ENCODE measurements at places on chromosomes 5 and 9.

GRCh38 chr5:149632311-149633251, 51.3 kb downstream of the ARHGEF37 start:
- no peak overlapping the region for H3K4me3 ChIP-seq
- H3K27me3 ChIP-seq, result no peaks in the 10 kb centered on the region
- no peaks in the 10 kb centered on the region for H3K4me1 ChIP-seq
- no peaks in the 10 kb centered on the region for H3K36me3 ChIP-seq
- H3K27ac ChIP-seq, result no peak overlapping the region

DNA sequence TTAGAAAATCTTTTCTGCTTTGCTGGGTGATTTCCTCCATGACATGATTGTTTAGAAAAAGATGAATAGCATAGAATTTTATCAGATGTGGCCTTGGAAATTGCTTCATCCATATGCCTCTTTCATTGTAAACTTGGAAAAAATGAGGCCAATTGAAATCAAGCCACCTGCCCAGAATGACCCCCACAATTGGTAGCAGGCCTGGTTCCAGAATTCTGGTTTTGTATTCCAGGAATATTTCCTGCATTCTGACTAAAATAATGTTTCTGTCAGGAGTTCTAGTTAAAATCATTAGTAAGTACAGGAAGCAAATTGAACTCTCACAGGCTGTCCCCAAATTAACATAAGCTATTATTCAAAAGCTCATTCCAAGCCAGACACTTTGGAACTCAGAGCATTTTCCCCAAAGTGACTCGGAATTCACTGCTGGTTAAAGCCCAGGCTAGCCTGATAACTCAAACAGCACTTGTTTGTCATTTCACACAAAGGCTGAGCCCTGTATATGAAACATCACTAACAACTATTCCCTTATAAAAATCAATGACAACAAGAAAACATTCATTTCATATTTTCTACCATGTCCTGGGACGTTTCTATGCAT, 75.1 kb upstream of the ADCY2 start:
- H3K27me3 ChIP-seq, result no peaks in the 10 kb centered on the region
- no peaks in the 10 kb centered on the region for H3K4me1 ChIP-seq
- H3K4me3 ChIP-seq, result no peak overlapping the region
- no peaks in the 10 kb centered on the region for H3K36me3 ChIP-seq
- DNase-seq, result no peak

DNA sequence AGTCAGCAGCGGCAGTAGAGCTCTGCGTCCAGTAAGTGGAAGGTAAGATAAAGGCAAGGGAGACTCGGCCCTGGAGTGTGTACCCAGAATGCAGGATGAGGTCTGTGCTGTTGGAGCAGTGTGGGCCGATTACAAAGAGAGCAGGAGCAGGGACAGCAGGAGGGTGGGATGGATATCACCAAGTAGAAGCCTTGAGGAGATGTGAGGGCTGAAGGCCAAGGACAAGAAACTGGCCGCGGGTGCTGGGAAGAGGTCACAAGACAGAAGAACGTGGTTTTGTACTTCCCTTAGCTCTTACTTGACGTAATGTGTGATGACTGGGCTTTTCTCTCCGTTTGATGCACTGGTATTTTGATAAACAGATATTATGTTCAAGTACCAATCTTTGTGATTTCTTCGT, 43.7 kb downstream of the OR2V1 start:
- H3K27ac ChIP-seq, result no peak overlapping the region
- DNase-seq, result no peak
- H3K36me3 ChIP-seq, result no peaks in the 10 kb centered on the region
- H3K4me1 ChIP-seq, result no peaks in the 10 kb centered on the region
- H3K27me3 ChIP-seq, result no peaks in the 10 kb centered on the region

GRCh38 chr5:134092875-134093274, 21.6 kb upstream of the TCF7 start:
- H3K4me3 ChIP-seq, result no peak overlapping the region
- H3K36me3 ChIP-seq, result no peaks in the 10 kb centered on the region
- peaks cover 79% of the 10 kb centered on the region for H3K4me1 ChIP-seq
- no peaks in the 10 kb centered on the region for H3K27me3 ChIP-seq
- no peak for DNase-seq

GRCh38 chr5:141883184-141883891, 5.1 kb upstream of the PCDH1 start:
- no peaks in the 10 kb centered on the region for H3K36me3 ChIP-seq
- H3K4me1 ChIP-seq, result peaks cover 13% of the 10 kb centered on the region
- DNase-seq, result no peak
- H3K27ac ChIP-seq, result no peak overlapping the region

DNA sequence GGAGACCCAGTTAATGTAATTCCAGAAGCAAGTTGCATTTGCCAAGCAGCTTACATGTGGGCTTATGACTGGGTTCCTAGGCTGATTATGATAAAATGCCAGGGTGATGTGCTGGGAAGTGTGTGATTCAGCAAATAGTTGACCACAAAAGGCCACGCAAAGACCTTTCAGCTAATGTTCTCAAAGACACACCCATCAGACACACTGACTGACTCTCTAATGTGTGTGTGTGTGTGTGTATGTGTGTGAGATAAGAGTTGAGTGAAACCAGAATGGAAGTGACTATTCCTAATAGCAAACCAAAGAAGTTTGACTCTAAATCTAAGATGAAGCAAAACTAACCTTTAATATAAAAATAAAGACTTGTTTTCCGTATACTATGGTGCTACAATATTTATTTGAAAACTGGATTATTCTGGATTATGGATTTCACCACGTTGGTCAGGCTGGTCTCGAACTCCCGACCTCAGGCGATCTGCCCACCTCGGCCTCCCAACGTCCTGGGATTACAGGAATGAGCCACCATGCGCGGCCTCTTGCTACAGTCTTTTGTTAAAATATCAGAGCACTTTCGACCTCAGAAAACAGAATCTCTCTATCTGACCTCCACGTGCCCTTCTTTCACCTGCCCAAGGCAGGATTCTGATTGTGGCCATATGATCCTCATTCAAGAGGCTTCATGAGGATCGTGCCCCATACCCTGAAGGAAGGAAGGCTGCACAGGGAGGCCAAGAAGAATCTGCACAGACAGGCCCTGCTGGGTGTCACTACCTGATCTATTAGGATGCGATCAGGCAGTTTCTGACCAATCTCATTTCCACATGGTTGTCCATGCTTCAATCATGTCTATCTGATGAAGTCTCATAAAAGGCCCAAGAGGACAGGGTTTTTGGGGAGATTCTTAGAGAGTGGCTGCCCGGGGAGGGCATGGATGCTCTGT, 75.6 kb downstream of the USP20 start:
- DNase-seq, result no peak
- no peaks in the 10 kb centered on the region for H3K27me3 ChIP-seq
- H3K27ac ChIP-seq, result no peak overlapping the region
- H3K4me3 ChIP-seq, result no peak overlapping the region
- H3K36me3 ChIP-seq, result peaks cover 38% of the 10 kb centered on the region

GRCh38 chr5:74586856-74587255, 53.7 kb downstream of the ENC1 start:
- no peak for DNase-seq
- H3K36me3 ChIP-seq, result no peaks in the 10 kb centered on the region
- no peak overlapping the region for H3K27ac ChIP-seq
- H3K4me1 ChIP-seq, result no peaks in the 10 kb centered on the region

DNA sequence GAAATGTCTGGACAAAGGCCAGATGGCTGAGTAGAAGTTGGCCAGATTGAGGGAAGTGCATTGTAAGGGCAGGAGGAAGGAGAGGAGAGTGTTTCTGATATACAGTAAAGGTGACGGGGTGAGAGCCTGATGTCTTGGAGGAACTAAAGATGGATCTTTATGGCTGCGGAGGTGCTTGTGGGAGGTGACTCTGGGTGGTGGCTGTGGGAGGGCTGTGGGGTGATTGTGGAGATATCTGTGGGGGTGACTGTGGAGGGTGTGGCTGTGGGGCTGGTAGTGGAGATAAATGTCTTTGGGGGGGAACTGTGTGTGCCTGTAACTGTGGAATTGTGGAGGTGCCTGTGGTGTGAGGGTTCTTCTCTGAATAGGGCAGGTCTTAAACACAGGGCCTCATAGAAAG, 121.4 kb downstream of the CMYA5 start:
- no peak overlapping the region for H3K4me3 ChIP-seq
- no peaks in the 10 kb centered on the region for H3K36me3 ChIP-seq
- no peak overlapping the region for H3K27ac ChIP-seq
- DNase-seq, result no peak
- H3K4me1 ChIP-seq, result no peaks in the 10 kb centered on the region

- H3K27me3 ChIP-seq, result no peaks in the 10 kb centered on the region
- no peak overlapping the region for H3K27ac ChIP-seq
- H3K4me3 ChIP-seq, result no peak overlapping the region
- H3K4me1 ChIP-seq, result no peaks in the 10 kb centered on the region
- H3K36me3 ChIP-seq, result no peaks in the 10 kb centered on the region
Measured at GRCh38 chr5:178385496-178385890, 152.9 kb upstream of the PHYKPL start.

DNA sequence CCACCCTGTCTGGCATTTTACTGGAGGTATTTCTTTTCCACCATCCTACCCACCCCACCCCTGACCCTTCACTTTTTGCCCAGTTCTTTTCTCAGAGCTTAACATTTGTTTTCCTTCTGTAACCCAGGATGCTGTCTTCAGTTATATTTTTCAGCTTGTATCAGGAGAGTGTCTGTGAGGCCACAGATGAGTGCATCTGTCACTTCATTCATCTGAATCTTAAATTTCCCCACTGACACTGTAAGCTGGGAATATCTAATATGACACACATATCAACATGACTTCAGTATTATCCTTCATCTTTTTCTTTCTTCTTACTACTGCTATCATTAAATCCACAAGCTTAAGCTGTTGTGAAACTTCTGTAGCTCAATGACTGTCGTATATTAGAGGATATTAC, 4.9 kb downstream of the MARCHF3 start:
- no peak for DNase-seq
- H3K4me3 ChIP-seq, result no peak overlapping the region
- peaks cover 8% of the 10 kb centered on the region for H3K4me1 ChIP-seq
- no peaks in the 10 kb centered on the region for H3K36me3 ChIP-seq
- no peaks in the 10 kb centered on the region for H3K27me3 ChIP-seq
- H3K27ac ChIP-seq, result no peak overlapping the region

GRCh38 chr5:543351-543750, 19.1 kb upstream of the SLC9A3 start:
- no peak overlapping the region for H3K4me3 ChIP-seq
- DNase-seq, result no peak
- H3K36me3 ChIP-seq, result no peaks in the 10 kb centered on the region
- H3K27ac ChIP-seq, result peak overlapping the region; percentile 14
- peaks cover 4% of the 10 kb centered on the region for H3K27me3 ChIP-seq
- peaks cover 16% of the 10 kb centered on the region for H3K4me1 ChIP-seq

GRCh38 chr5:8676695-8677094, 807.7 kb downstream of the MTRR start:
- no peaks in the 10 kb centered on the region for H3K4me1 ChIP-seq
- H3K27me3 ChIP-seq, result no peaks in the 10 kb centered on the region
- no peak overlapping the region for H3K27ac ChIP-seq
- no peaks in the 10 kb centered on the region for H3K36me3 ChIP-seq

- peaks cover 4% of the 10 kb centered on the region for H3K27me3 ChIP-seq
- no peak overlapping the region for H3K27ac ChIP-seq
- no peaks in the 10 kb centered on the region for H3K4me1 ChIP-seq
- H3K4me3 ChIP-seq, result no peak overlapping the region
- H3K36me3 ChIP-seq, result no peaks in the 10 kb centered on the region
- DNase-seq, result no peak
Measured at GRCh38 chr9:1221298-1221697, 171.1 kb downstream of the DMRT2 start.

DNA sequence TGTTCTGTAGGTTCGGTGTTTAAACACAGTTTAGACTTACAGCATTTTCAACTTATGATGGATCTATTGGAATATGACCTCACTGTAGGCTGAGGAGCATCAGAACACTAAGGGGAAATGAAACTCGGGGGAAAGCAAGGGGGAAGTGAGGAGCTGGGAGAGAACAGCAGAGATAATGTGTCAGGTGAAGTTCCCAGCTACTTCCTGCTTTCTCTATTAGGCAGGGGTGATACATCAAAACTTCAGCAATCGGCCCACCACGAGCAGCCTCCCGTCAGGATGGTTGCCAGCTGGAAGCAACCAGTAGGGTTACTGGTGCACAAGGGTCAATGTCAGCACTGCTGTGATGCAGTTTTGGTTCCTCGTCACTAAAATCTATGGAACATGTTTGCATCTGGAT, 34.3 kb downstream of the FAT2 start:
- no peak overlapping the region for H3K4me3 ChIP-seq
- H3K36me3 ChIP-seq, result no peaks in the 10 kb centered on the region
- H3K4me1 ChIP-seq, result no peaks in the 10 kb centered on the region
- no peaks in the 10 kb centered on the region for H3K27me3 ChIP-seq
- H3K27ac ChIP-seq, result no peak overlapping the region

GRCh38 chr5:95029569-95030366, 255.1 kb downstream of the MCTP1 start:
- H3K4me1 ChIP-seq, result no peaks in the 10 kb centered on the region
- no peak for DNase-seq
- H3K36me3 ChIP-seq, result no peaks in the 10 kb centered on the region
- H3K27me3 ChIP-seq, result no peaks in the 10 kb centered on the region
- H3K27ac ChIP-seq, result no peak overlapping the region
- H3K4me3 ChIP-seq, result no peak overlapping the region

GRCh38 chr9:92762196-92762595, 2.4 kb downstream of the BICD2 start:
- H3K27me3 ChIP-seq, result no peaks in the 10 kb centered on the region
- H3K4me3 ChIP-seq, result no peak overlapping the region
- DNase-seq, result no peak
- H3K27ac ChIP-seq, result no peak overlapping the region

- peak overlapping the region; percentile 64 for H3K27ac ChIP-seq
- no peaks in the 10 kb centered on the region for H3K27me3 ChIP-seq
- peak overlapping the region; percentile 31 for H3K4me3 ChIP-seq
- no peaks in the 10 kb centered on the region for H3K36me3 ChIP-seq
Measured at GRCh38 chr5:154189256-154189818, 1.2 kb upstream of the GALNT10 start.

- H3K4me1 ChIP-seq, result no peaks in the 10 kb centered on the region
- no peak overlapping the region for H3K27ac ChIP-seq
- no peak overlapping the region for H3K4me3 ChIP-seq
- no peak for DNase-seq
Measured at GRCh38 chr9:74006935-74007334, 490.2 kb upstream of the RORB start.

DNA sequence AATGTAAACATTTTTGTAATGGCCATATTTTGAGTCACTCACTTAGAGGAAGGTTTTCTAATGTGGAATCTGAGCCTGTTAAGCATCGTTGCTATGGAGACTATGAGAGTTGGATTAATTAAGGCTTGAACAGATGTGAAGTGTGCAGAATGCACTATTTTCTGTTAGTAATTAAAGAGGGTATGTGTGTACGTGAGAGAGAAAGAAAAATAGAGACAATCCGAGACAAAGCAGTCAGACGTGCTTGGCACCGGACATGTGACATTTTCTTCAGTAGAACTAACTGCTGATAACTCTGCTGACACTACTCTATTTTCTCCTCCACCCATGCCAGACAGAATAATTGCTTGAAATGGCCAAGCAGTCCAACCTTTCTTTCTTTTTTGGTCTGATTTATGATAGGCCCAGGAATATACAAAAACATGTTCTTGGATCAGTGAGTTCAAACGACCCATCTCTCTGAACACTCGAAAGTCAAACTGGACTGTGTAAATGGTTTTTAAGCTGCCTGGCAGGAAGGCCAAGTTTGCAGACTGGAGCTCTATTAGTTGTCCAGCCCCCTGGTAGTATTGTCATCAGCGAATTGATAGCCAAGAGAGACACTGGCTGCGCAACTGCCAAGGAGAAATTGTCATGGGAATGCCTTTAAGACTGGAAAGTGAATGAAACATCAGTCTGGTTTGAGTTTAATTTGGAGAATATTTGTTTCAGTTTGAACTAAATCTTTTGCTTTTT, 322.1 kb downstream of the ARHGEF28 start:
- no peaks in the 10 kb centered on the region for H3K36me3 ChIP-seq
- H3K27me3 ChIP-seq, result no peaks in the 10 kb centered on the region

- H3K4me1 ChIP-seq, result no peaks in the 10 kb centered on the region
- no peak overlapping the region for H3K4me3 ChIP-seq
- H3K27ac ChIP-seq, result no peak overlapping the region
Measured at GRCh38 chr9:105416840-105417239, 31.0 kb upstream of the FSD1L start.
